ENCODE measurements at places on chromosomes 12 and 14.

- no peak for DNase-seq
These were observed 176.2 kb upstream of the HIF1A start for GRCh38 chr14:61519106-61519505.

DNA sequence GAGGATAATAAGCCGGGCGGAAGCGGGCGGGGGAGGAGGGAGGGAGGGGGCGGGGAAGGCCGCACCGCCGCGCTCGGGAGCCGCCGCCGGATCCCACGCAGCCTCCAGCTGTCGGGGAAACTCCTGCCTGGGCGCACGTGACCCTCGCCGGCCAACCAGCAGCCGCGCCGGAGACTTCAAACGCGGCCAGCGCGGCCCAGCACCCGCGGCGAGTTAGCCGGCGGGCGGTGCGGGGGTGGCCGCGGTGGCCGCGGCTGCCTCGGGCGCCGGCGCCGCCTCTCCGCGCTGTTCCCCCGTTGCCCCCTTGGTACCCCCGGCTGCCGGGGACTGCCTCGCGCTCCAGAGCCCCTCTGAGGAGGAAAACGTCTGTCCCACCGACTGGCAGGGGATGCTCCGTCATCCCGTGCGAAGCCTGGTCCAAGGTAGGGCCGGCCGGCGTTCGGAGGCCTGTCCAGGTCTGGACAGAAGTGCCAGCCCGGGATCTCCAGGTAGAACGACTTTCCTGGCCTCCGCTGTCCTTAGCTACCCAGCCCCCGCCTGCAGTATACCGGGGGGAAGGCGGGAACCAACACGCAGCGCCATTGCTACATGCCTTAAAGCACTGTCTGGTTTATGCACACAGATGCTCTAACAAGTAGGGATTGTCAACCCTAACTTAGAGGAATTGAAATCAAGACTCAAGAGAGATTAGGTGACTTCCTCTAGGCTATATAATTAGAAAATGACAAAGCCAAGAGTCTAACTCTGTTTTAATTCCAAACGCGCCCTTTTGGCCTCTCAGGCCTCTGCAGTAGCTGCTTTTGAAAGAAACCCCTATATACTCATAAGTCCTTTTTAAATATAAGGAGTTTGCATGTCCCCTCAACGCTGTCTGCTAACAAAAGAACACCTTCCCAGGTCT is at the start of gene YAF2:
YAF2 (minus strand) TSS at position 9 of the 901 bp plus-strand sequence. CDS start 68 bp downstream, outside the sequence.
- peak; percentile 95 for DNase-seq

- no peak for DNase-seq
These were observed 63.4 kb upstream of the PPP4R3A start for GRCh38 chr14:91573528-91573893.

DNA sequence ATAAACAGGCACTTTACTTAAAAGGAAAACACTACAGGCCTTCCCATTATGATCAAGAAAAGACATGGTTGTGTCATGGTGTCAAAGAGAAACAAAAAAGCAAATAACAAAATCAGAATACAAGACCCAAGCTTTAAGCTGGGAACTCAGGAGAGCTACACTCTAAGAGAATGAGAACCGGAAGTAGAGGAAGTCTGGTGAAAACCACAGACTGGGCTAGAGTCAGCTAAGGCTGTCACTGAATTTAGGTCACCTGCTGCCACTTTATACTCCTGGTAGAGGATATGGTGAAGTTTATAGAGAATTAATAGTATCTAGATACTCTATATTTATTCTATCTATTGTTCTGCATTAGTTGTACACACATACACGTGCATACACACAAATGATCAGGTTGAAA is 971.7 kb downstream of the FLRT2 start:
- DNase-seq, result no peak

- DNase-seq, result peak; percentile 27
These were observed 482 bp upstream of the IFI27L2 start for GRCh38 chr14:94129758-94130414.

- no peak for DNase-seq
These were observed 70.9 kb upstream of the PIWIL1 start for GRCh38 chr12:130266751-130267150.

DNA sequence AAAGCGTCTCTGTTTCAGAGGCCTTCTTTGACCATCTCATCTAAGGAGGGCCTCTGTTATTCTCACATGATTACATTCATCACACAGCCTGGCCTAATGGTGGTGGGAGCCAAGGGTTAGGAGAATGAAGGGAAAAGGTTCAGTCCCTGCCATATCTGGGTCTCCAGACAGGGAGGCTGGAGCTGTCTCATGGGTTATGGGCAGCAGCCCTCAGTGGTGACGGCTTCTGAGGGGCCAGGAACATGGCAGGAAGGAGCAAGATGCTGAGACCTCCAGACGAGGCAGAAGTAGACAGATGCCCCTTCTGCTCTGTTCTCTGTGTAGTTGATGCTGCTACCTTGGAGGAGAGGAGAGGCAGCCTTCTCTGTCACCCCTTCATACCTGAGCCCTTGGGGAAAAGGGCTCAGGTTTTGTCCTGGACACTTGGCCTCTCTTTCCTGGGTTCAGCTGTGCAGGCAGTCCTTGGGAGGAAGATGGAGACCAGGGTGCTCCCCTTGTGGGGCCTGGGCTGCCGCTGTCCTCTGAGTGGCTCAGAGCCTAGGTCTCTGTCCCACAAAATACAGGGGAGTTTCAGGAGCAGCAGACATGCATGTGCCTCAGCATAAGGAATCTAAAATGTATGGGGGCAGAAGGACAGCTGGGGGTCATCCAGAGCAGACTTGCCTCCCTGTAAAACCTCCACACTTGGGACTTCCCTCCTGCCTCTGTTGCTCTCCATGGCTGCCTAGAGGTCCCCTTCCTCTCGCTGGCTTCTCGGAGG is 3.6 kb downstream of the IFI27L2 start:
- DNase-seq, result no peak

- DNase-seq, result no peak
These were observed 102.7 kb downstream of the CMKLR1 start for GRCh38 chr12:108236366-108236765.

GRCh38 chr12:22333713-22334409 is 646 bp downstream of the ST8SIA1 start:
- no peak for DNase-seq
